ENCODE measurements at places on chromosomes 11 and 22.

DNA sequence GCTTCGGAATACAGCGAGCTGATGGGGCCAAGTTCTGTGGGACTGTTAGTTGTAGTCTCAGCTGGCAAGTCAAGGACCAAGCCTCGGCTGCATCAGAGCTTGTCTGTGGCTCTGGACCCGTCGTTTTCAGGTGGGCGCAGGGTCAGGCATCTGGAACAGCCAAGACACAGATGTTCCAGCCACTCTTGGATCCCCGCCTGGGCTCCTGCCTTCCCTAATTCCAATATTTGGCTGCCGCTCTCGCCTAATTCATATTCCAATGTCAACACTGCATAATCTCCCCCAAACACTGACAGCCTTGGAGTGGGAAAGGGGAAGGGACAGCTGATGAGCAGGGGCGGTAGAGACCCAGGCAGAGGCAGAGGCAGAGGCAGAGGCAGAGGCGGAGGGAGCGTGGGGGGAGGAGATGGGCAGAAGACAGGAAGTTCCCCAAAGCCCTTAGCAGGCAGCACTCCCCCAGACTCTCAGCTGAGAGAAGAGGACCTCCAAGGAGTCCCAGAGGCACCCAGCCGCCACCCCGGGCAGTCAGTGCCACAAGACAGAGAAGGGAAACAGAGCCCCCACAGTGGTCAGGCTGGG is 49.6 kb upstream of the SLC35C1 start:
- peak; percentile 13 for DNase-seq

- no peak for DNase-seq
Measured at GRCh38 chr11:44687388-44687787, 39.4 kb upstream of the TSPAN18 start.

DNA sequence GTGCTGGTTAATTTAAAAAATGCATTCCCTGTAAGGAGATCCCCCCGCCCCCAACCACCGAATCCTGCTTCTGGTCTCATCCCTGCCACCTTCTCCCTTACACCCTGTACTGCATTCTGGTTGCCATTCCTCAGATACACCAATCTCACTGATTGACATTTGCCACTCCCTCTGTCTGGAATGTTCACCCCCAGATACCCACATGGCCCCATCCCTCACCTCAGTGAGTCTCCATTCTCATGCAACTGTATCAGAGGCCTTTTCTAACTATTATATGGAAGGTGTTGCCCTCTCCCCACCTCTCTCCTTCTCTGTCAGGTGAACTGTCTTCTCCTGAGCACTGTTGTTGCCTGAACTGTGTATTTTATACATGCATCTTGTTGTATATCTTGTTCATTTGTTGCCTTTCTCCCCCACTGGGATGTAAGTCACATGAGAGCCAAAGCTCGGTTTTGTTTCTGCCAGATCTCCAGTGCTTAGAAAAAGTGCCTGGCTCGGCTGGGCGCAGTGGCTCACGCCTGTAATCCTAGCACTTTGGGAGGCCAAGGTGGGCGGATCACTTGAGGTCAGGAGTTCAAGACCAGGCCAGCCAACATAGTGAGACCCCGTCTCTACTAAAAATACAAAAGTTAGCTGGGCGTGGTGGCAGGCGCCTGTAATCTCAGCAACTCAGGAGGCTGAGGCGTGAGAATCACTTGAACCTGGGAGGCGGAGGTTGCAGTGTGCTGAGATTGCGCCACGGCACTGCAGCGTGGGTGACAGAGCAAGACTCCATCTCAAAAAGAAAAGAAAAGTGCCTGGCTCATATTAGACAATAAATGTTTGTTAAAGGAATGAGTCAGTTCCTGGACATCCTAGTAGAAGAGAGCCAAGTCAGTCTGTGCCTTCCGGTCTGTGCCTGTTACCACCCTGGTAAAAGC is 61.0 kb downstream of the TNRC6B start:
- DNase-seq: no peak

DNA sequence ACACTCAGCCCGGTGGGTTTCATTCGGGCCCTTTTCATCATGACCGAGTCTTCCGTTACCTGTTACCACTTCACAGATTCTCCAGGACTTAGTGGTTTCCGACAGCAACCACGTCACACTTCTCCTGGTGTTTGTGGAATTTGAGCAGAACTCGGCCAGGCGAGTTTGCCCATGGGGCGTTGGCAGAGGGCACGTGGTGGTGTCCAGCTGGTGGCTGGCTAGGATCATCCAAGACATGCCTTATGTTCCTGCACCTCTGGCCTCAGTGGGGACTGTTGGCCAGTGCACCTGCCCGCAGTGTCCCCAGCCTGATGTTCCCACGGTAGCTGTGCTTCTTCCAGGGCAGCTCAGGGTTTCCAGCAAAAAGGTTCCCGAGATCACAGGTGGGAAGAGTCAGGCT is 87.3 kb downstream of the ARHGAP8 start:
- DNase-seq: no peak

- DNase-seq: no peak
Measured at GRCh38 chr11:31823644-31824331, 12.7 kb upstream of the PAX6 start.

GRCh38 chr11:72239313-72239848 is 4.6 kb downstream of the PHOX2A start:
- peak; percentile 33 for DNase-seq

- DNase-seq: no peak
Measured at GRCh38 chr11:76642341-76642740, 28.2 kb downstream of the LRRC32 start.

GRCh38 chr11:17991783-17992433 is 20.9 kb downstream of the SERGEF start:
- peak; percentile 38 for DNase-seq

- no peak for DNase-seq
Measured at GRCh38 chr11:996681-997080, 39.8 kb downstream of the MUC6 start.

DNA sequence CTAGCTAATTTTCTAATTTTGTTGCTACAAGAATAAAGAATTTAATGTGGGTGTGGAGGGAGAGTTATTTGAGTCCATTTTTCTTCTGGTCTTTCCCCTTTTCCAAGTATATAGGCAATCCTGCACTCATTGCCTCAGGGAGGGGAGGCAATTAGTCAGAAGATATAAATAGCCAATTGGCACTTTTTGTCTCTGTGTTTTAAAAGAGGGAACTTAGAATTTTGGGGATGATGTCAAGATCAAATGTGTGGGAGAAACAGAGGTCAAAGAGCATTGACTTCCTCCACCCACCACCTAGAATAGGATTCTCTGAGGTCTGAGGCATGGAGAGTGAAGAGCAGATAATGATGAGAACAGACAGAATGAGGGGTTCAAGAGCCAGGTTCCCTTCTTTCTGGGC is 120.3 kb upstream of the ZC3H12C start:
- DNase-seq: no peak

GRCh38 chr22:36682811-36683210 is 20.7 kb downstream of the CACNG2 start:
- DNase-seq: no peak

- no peak for DNase-seq
Measured at GRCh38 chr11:33700063-33700501, 544 bp downstream of the C11orf91 start.

DNA sequence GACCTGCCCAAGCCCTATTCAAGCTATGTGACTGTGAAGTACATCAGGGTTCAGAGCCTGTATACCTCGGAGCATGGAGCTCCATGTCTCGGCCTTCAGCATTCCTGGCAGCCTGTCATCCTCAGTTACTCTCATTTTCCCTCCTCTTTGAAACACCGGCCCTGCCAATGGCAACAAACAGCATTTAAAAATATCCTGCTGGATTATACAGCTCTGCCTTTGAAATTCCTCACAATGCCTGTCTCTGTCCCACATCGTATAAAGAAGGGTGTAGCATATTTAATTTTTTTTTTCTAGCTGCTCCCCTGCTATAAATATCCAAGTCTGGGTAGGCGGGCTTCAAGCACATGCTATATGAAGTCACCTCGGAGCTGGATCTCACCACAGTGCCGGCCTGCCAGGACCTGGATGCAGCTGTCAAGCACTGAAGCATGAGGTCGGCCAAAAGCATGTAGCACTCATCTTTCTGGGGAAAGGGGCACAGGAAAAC is 11.8 kb downstream of the ABTB2 start:
- DNase-seq: no peak

DNA sequence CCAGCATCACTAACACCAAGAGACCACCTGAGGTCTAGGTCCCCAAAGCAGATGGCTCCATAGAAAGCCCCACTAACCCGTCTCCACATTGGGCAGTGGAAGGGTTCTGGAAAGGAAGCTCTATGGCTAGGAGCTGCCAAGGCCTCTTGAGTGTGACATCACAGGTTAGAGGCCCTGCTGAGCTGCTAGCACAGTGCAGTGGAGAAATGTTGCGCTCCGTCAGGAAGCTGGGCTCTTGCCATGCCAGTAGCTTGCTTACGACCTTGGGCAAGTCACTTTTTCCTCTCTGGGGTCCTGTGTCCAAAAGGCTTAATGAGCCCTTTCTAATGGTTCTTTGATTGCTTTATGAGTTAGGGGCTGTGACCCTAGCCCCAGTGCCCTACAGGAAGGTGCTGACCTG is 10.6 kb downstream of the PIK3IP1 start:
- DNase-seq: no peak

DNA sequence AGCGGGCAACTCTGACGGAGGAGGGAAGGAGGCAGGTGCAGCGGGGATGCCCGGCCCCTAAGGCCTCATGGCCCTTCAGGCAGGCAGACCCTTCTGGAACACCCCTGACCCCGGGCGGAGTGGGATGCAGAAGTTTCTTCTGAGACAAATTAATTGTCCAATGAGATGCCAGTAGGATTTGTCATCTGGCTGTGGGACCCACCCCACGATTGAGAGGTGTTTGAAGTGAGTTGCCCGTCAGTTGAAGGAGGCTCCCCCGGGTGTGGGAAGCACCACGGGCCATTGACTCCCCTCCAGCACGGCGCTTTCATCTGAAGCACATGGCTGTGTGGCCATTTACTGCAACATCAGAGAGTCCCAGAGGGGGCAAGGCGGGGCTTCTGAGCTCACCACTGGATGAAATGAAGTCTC is 527.8 kb downstream of the BRD1 start:
- DNase-seq: no peak

GRCh38 chr11:44878711-44879110 is 72.0 kb downstream of the TP53I11 start:
- DNase-seq: no peak

DNA sequence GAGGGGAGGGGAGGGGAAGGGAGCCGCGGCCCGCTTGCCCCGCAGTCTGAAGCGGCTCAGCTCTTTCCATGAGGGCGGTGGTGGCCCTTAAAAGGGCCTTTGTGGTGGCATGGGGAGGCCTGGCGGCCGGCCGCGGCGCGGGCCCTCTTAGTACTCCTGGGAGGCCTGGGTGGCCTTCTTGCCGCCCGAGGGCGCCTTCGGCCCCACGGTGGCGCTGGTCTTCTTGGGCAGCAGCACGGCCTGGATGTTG is 6.9 kb downstream of the DPAGT1 start:
- DNase-seq: peak; percentile 76

- DNase-seq: no peak
Measured at GRCh38 chr11:103898065-103898464, 138.4 kb upstream of the DDI1 start.

DNA sequence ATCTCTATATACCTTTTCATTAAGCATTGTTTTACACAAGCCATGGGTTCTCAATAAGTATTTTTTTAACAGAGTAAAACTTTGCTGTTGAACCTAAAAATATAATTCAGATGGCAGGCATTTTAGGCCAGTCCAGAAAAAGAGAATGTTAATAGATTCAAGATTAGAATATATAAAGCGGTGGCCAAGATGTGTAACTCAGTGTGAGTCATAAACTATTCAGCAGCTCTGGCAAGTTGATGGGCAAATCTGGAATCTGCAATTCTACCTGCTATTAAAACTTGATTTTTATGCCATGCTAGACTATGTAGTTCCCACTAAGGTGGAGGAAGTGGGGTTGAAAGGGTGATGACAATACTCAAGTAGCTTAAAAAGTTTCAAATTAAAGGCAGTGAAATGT is 45.4 kb downstream of the CASP12 start:
- no peak for DNase-seq

Measured in NCI-H1092 (cell line).